ENCODE measurements at places on chromosomes 4 and X.

- DNase-seq: no peak
These were observed 151.9 kb upstream of the SLC7A11 start for GRCh38 chr4:138393886-138394610.

DNA sequence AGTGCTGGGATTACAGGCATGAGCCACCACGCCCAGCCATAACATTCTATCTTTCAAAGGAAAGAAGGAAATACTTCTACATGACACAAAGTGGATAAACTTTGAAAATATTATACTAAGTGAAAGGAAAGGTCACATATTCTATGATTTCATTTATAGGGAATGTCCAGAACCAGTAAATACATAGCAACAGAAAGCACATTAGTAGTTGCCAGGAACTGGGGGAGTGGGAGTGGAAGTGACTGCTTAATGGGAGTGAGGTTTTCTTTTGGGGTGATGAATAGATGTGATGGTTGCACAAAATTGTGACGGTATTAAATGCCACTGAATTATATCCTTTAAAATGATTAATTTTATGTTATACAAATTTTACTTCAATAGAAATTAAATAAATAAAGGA is 95.7 kb upstream of the IL15 start:
- DNase-seq: no peak

DNA sequence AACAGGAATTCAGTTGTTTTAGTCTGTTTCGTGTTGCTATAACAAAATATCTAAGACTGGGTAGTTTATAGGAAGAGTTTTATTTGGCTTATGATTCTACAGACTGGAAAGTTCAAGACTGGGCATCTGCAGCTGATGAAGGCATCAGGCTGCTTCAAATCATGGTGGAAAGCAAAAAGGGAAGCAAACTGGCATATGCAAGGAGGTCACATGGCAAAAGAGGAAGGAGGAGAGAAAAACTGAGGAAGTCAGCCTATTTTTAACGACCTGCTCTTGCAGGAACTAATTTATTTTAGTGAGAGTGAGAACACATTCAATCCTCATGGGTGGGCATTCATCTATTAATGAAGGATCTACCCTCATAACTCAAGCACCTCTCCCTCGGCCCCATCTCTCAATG is 363.1 kb upstream of the HS3ST1 start:
- no peak for DNase-seq

DNA sequence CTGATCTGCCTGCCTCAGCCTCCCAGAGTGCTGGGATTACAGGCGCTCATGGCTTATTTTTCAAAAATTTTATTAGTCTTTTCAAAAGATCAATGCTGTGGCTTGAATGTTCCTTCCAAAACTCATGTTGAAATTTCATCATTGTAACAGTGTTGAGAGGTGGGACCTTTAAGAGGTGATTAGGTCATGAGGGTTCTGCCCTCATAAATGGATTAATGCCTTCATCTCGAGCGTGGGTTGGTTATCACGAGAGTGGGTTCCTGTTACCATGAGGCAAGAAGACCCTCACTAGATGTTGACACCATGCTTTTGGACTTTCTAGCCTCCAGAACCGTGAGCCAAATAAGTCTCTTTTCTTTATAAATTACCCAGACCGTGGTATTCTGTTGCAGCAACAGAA is 30.3 kb downstream of the EIF2S3 start:
- peak; percentile 4 for DNase-seq

DNA sequence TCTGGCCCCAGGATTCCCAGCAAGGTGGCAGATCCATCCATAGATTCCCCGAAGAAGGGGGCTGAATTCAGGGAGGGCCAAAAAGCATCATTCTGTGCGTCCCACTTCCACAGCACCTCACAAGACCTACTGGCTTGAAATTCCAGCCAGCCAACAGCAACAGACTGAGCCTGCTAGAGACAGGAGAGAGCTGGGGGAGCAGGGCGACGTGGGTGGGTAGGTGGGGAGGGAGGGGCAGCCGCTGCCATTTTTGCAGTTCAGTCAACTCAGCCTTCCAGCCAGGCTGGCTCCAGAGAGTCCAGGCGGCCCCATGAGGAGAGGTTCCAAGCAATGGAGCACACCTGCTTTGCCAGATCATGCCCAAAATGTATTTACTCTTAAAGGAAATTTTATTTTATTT is 117.6 kb upstream of the DCAF12L1 start:
- no peak for DNase-seq

GRCh38 chr4:91064157-91064853 is 937.1 kb downstream of the CCSER1 start:
- DNase-seq: peak; percentile 66

- no peak for DNase-seq
These were observed 350.9 kb upstream of the F9 start for GRCh38 chrX:139179592-139179991.
